ENCODE measurements at places on chromosomes 16 and 17.
A peak's percentile ranks its signal among the peaks of the same experiment; 100 is the strongest.

DNA sequence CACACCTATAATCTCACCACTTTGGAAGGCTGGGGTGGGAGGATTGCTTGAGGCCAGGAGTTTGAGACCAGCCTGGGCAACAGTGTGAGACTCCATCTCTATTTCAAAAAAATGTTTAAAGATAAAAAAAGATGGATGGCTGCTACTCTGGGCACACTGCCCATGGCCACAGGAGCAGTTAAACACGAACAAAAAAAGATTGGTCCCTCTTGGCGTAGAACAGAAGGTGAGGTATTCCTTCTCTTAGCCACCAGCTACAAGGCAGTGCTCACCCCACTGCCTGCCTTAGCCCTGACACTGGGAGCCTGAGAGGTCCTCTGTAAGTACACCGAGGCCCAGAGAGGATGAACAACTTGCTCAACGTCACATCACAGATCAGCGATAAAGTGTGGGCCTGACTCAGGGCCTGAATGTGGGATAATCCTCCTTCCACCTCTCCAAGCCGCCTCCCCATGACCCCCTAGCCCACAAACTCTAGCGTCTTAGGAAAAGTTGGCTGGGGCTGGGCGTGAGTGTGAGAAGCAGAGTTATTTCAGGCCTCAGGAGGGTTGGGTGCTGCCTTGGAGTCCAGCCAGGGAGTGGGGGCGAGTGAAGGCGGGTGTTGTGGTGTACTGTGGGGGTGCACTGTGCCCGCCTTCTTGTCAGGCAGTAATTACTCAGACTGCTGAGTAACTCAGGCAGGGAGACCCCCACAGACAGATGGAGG lies 2.3 kb upstream of the DPH1 start:
- peak; percentile 49 for DNase-seq

DNA sequence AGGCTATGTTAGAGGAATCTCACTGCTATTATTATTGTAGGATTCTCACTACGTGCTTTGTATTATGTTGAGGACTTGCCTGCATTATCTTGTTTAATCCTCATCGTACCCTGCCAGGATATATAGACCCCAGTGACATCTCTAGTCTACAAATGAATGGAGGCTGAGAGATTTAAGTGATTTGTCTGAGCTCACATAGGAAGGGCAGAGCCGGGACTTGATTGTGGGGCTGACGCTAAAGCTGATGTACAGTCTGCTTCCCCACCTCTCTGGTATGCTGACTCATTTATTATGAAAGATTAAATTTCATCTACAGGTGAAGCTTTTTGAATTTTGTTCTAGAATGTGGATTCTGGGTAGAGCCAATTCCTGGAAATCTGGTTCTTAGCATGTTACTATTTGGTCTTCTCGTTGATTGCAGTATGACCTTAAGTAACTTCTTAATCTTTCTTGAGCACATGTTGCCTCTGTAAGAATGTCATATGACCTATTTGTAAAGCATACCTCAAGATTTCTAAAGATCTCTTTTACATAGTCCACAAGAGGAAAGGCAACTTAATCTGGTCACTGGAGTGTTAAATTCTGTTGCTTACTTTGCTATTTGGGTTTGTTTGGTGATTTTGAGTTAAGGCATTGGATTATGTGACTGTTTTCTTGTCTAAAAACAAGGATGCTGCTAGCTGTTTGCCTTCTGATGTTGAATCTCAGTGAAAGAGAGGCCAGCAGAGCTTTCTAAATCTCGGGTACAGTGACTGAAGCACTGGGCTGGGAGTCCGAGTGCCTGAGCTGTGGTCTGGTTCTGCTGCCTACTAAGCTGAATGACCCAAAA lies 12.4 kb downstream of the METTL9 start:
- peak; percentile 18 for DNase-seq

GRCh38 chr17:11899537-11899942 lies 97.7 kb downstream of the ZNF18 start:
- DNase-seq = no peak

DNA sequence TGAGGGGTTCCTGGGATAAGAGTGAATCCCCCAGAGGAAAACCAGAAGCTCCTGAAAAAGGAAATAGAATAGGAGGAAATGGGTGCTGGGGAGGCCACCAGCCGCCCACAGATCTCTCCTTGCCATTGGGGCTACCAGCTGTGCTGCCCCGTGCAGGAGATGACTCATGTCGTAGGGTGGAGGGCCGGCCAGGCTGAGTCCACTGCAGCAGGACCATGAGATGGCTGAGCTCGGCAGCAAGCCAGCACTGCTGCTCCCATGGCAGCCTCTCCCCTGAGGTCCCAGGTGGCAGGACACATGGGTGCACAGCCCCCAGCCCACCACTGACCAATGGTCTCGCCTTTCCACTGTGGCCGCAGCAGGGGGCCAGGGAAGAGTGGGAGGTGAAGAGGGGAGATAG lies 95.5 kb downstream of the GNAO1 start:
- DNase-seq = no peak

DNA sequence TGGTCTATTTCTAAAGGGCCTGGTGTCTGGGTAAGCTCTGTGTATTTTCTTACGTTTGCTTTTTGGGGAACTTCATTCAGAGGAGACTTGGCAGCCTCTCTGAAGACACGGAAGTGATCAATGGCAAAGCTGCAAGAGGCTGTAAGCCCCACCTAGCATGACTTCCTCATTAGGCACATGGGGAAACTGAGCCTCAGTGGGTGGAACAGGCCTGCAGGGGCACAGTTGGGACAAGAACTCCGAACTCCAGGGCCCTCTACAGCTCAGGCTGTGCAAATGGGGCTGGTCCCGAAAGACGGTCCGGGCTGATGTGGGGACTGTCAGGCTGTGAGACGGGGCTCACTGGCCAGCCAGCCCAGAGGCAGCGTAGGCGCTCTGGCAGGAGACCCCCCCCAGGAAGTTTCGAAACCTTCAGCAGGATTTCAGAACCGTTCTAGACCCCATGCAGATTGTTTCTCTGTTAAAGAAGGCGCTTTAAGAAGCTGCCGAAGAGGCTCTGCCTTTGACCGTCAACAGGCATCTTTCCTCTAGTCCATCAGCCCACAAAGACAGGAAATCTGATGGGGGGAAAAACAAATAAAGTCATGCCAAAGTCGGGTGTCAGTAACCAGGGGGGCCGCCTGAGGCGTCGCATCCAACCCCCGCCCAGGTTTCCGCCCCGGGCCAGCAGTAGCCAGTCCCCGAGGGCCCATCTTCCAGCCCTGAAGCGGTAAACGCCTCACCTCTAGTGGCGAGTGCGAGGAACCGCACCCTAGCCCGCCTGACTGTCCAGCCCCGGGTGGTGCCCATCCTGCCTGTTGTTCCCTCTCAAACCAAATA lies 79.8 kb upstream of the TBC1D3K start:
- peak; percentile 31 for DNase-seq

DNA sequence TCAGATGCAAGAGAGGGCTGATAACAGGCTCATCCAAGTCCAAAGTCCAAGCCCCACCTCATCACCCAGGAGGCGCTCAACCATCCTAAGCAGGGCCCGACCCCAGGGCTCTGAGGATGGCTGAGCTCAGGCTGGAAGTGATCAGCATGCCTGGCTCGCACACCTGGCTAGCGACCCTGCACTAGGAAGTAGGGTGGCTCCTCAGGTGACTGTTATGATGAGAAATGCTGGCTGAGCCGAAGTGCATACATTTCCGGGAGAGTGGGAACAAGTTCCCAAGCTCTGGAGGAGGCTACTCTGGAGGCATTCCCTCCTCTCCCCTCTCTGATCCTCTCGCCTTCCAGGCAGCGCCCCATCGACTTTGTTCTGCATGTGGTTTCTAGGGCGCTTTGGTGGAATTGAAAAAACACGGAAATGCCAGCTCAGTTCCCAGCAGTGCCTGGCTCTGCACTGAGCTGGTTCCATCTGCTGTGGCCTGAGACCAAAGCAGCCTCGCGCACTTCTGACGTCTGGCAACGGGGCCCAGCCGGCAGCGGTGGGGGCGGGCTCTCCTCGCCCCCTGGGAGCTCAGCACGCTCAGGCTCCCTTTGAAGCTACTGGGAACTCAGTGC lies 130.3 kb downstream of the IRF8 start:
- DNase-seq = peak; percentile 56

GRCh38 chr17:34166352-34166751 lies 88.7 kb upstream of the CCL2 start:
- no peak for DNase-seq

- DNase-seq = no peak
These were observed 77.6 kb downstream of the NXN start for GRCh38 chr17:901964-902363.

- no peak for DNase-seq
These were observed 64.7 kb downstream of the ABCC12 start for GRCh38 chr16:48091117-48091516.

DNA sequence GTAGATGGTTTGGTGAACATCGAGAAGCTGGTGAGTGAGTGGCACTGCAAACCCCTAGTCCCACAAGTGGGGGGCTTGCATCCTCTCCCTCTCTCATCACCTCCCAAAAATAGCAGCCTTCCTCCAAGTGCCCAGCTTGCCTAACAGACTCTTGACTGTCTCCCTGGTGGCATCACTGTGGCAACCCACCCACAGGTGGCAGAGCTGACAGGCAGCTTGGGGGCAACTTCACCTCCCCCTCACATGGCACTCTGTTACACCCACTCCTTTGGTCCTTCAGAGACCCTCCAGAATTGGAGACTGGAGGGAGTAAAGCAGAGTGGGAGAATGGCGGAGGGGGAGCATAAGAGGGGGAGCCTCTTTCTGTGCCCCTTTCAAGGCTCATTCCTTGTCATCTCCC lies 15.7 kb downstream of the RAPGEFL1 start:
- DNase-seq = no peak

GRCh38 chr16:30736995-30737793 lies 11.0 kb upstream of the PHKG2 start:
- DNase-seq = no peak

DNA sequence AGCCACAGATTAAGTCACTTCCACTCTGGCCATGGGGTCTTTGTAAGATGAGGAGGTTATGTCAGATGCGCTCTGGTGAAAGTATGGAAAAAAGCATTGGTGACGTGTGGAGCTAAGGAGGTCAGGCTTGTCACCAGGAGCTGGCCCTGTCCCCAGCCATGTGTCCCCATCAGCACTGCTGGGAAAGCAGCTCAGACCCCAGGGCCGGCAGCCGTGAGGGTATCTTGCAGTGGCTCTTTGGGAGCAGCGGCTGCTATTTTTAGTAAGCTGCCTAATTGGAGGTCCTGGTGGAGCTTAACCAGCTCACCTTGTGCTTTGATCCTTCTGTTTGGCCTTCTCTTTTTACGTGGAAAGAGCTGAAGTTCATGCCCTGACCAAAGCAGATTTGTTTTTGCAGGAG lies 60.9 kb downstream of the MPRIP start:
- no peak for DNase-seq

DNA sequence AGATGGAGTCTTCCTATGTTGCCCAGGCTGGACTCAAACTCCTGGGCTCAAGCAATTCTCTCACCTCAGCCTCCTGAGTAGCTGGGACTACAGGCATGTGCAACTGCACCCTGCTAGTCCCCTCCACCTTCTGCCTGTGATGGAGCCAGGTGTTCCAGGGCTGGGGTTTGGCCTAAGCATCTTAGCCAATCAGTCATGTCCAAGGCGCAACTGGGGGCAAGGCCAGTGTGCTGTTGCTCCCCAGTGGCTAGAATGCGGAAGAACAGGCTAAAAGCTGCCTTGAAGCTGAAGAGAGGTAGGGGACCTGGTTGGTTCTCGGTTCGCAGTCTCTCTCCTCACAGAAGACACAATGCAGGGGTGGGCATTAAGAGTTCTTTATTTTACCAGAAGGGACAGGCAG lies 18.6 kb downstream of the FLOT2 start:
- peak; percentile 27 for DNase-seq

DNA sequence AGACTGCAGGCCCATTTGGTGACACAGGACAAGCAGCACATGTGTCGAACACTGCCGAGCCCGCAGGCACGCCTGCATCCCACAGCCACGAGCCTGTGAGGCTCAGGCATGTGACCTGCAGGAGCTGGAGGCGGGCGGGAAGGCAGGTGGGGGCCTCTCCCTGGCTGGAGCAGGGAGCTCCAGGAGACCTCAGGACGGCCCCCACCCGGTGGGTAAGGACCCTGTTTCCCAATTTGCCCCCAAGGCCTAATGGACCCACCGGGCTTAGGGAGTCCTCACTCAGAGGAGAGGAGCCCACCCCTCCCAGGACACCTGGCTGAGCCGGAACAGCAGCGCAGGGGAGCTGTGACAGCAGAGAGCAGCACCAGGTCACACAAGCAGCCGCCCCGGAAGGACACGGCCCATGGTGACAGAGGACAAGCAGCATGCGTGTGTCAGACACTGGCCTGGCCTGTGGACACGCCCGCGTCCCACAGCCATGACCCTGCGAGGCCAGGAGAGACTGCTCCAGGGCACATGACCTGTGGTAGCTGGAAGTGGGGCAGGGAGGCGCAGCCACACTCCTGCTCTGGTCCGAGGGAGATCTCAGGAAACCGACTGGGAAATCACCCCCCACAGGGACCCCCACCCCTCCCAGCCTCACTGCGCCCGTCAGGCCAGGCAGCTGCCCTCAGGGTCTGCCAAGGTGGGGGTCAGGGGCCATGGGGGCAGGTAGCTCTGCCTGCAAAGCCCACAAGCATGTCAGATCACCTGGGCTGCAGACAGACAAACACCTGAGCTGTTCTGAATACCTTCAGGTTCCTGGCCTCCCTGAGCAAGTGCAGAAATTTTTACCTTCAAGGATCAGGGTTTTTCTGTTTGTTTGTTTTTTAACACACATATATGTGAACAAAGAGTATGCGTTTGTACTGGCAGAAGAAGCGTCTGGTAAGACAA lies 2.4 kb downstream of the SPSB3 start:
- DNase-seq = no peak

DNA sequence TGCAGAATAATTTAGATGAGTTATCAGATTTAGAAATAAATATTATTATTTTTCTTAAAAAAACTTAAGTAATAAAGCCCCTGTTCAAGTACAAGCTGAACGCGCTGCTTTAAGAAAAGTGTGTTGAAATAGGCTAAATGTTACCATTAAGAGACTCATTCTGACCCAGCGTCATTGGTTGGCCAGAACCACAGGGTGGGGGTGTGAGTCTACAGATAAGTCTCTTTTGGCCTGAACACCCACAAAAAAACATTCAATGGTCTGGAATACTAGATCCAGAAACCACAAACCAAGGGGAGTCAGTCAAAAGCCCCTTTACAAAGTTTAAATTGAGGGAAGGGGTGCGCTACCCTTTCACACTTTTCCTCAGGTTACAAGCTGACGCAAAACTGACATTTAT lies 776.1 kb downstream of the KCNJ2 start:
- peak; percentile 14 for DNase-seq

DNA sequence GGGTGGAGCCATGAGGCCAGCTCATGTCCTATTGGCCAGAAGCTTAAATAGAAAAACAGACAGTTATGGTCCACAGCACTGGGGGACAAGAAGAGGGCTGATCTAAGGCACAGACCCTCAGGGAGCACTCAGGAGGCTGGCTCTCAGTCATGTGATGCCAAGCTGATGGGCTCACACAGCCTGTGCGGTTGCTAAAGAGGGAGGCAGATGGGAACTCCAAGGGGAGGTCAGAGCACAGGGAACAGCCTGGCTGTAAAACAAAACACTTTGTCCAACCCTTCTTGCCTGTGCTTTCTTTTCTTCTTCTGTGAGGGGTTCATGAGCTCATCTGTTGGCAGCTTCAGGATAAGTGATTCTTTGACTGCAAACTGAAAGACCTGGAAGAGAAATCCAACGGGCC lies 27.2 kb downstream of the CNTNAP1 start:
- no peak for DNase-seq
